ENCODE measurements at places on chromosomes 2 and 18.

- DNase-seq, result no peak
Observed at GRCh38 chr2:88669482-88670214, 21.8 kb upstream of the RPIA start.

DNA sequence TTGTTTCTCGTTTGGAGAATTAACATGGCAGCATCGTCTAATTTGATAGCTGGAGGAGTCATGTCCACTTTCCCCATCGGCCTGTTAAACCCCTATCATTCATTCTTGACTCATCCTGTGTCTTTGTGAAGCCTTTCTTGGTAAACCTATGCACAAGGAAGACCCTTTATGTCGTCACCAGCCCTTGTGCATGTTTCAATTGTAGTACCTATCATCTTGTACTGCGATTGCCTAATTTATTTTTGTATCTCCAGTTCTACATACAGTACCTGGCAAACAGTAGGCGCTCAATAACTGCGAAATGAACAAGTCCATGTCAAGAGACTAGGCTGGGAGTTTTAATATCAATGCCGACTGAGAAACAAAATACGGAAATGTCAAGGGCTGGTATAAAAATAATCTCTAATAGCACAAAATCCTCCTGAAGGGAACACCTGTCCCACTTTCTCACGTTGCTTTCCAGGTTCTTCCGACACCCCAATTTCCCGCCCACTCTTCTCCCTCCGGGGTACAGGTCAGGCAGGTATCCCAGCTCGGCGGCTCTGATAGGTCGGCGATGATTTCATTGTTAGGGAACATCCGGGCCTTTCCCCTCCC lies 1.3 kb upstream of the PPM1B start:
- no peak for DNase-seq

GRCh38 chr2:20707601-20708000 lies 40.7 kb downstream of the GDF7 start:
- DNase-seq, result no peak

DNA sequence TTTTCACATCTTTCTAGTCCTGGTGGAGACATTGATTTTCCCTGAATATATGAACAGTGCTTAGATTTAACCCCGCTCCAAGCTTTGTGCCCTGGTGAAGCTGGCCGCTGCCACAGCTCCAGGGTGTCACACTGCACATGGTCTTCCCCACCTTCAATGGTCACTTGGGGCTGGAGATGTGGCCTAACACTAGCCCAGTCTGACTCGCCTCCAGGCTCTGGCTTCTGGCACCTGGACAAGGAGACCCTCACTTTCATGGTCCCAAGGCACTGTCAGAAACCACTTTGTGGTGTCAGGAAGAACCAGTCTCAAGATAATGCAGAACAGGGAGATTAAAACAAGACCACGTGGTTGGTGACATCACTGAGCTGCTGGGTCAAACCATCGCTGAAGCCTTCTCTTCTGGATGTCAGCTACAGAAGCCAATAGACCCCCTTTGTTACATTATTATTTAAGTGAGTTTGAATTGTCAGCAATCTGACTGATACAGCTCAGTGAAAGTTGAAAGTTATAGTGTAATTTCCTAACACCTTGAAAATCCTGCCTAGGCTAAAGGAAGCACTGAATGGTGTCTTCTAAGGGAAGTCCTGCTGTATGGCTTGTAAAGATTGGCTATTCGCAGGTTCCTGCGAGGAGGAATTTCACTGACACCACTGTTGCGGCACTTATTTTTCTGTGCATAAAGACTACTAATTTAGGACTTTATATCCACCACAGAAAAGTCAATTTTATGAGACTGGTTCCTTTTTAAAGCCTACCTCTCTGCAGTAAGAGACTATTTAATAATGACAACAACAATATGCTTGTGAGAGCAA lies 55.0 kb upstream of the CTDP1 start:
- DNase-seq, result peak; percentile 15

- DNase-seq, result no peak
Observed at GRCh38 chr18:62446511-62446910, 76.3 kb upstream of the ZCCHC2 start.

- no peak for DNase-seq
Observed at GRCh38 chr2:109472974-109473373, 140.8 kb downstream of the SEPTIN10 start.

- no peak for DNase-seq
Observed at GRCh38 chr2:67006373-67006960, 390.7 kb upstream of the ETAA1 start.
